ENCODE measurements at places on chromosomes 13 and 19. TPM values are rescaled to one million over a fixed set of nuclear protein-coding genes. Genes with fewer than 3 reads are reported as not detected.

Gene ZNF99
- not detected for total RNA-seq

Gene SPINT2
- 35.7 TPM for total RNA-seq

Gene USHBP1
- total RNA-seq = not detected

Gene OR7E24
- not detected for total RNA-seq

Gene CIC
- 81.6 TPM for total RNA-seq

Gene COL4A2
- total RNA-seq = not detected

Gene ZNF665
- 8.2 TPM for total RNA-seq

Gene SLC10A2
- total RNA-seq = not detected

Gene IGFL3
- not detected for total RNA-seq

Gene OR7C1
- total RNA-seq = not detected

Gene LRRC63
- total RNA-seq = 0.49 TPM

Gene ZNF813
- total RNA-seq = 10.1 TPM

Gene ZNF556
- total RNA-seq = not detected

Gene MAST3
- total RNA-seq = 51.6 TPM

Gene ZNF221
- 2.9 TPM for total RNA-seq

Gene BRME1
- 3.1 TPM for total RNA-seq

Gene ZNF805
- 19.7 TPM for total RNA-seq

Gene CSNK1A1L
- total RNA-seq = not detected

Gene ZNF814
- 32.3 TPM for total RNA-seq

Gene CYP4F12
- 3.7 TPM for total RNA-seq

Gene ZNF468
- 25.2 TPM for total RNA-seq

Gene GGN
- not detected for total RNA-seq

Gene ATP4B
- not detected for total RNA-seq

All from CD4-positive, alpha-beta memory T cell (primary cell).